ENCODE measurements at places on chromosomes 5 and 9.

DNA sequence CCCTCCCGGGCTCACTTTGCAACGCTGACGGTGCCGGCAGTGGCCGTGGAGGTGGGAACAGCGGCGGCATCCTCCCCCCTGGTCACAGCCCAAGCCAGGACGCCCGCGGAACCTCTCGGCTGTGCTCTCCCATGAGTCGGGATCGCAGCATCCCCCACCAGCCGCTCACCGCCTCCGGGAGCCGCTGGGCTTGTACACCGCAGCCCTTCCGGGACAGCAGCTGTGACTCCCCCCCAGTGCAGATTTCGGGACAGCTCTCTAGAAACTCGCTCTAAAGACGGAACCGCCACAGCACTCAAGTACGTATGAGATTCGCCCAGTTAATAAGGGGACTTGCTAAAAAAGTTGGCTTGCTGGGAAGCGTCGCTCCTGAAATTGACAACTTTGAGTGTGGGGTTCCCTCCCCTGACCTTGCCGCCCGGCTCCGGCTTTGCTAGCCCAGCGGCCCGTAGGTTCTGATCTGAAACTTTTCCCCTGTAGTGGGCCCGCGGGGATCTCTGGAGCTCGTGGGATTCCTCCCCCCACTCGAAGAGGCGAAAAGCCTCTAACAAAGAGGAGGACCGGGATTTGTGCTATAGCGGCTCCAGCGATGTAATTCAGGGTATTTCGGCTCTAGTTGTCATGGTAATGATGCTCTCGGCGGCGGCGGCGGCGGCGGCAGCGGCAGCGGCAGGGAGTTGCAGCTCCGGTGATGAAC, 572 bp downstream of the NR4A3 start:
- DNase-seq = no peak

- DNase-seq = no peak
Measured at GRCh38 chr5:9198394-9198793, 347.5 kb downstream of the SEMA5A start.

GRCh38 chr9:109708451-109708945, 71.5 kb upstream of the PALM2AKAP2 start:
- no peak for DNase-seq

DNA sequence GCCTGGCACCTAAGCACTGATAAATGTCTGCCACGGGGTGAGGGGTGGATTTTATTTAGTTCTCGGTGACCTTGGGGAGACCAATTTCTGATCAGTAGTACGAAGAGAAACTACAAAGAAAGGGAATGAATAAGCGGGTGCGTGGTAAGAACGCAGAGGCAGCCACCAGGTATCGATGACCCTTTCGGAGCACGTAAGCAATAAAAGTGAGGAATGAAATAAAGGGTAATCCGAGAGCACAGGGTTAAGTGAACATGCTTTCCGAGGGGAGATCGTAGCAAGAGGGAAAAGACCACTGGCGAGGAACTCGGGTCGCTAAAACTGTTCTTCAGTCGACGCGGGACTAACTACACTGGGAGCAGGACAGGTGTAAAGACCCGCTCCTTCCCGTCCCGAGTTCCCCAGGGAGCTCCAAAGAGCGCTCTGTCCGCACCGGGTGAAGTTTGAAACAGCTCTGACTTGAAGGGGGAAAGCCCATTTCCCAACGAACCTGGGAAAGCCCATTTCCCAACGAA, 1.1 kb downstream of the ELOVL7 start:
- no peak for DNase-seq

DNA sequence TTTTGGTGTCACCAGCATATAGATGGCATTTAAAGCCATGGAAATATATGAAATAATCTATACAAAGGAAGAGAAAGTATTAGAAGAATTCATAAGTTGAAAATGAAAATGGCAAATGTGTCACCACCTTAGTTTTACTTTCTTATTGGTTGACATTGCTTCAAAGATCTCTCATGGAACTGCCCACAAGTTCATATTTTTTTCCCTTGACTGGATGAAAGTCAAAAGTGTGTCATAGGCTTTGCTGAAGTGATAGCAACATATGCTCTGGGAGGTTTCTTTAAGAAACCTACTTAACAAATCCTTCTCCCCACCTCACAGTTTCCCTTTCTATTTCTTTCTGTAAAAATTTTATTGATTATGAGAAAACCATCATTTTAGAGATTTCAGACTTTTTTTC, 127.2 kb downstream of the VPS13A start:
- no peak for DNase-seq

- no peak for DNase-seq
Measured at GRCh38 chr5:57932761-57933160, 450.1 kb upstream of the ACTBL2 start.

DNA sequence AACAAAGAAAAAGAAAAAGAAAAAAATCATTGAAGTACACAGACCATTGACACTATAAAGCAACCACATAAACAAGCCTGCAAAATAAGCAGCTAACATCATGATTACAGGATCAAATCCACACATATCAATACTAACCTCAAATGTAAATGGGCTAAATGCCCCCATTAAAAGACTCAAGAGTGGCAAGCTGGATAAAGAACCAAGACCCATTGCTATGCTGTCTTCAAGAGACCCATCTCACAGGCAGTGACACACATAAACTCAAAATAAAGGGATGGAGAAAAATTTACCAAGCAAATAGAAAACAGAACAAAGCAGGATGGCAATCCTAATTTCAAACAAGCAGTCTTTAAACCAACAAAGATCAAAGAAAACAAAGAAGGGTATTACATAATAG, 15.7 kb upstream of the FBN2 start:
- DNase-seq = no peak

DNA sequence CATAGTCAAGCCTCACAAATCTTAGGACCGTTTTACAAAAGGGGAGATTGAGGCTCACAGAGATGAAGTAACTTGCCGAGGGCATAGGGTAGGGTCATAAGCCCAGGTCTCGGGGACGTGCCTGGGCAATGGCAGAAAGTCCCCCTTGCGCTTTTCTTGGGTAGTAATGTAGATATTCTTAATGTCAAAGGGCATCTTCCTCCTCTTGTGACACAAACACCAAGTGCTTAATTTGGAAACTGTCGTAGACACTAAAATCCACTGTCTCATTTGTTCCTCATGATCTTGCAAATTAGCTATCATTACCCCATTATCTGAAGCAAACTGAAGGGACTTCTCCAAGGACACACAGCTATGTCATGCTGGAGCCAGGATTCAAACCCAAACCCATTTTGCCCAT, 180.8 kb downstream of the GAS1 start:
- no peak for DNase-seq

- DNase-seq = peak; percentile 70
Measured at GRCh38 chr5:143543358-143544255, 140.1 kb upstream of the NR3C1 start.

GRCh38 chr5:178564811-178565550, 25.2 kb downstream of the COL23A1 start:
- DNase-seq = no peak

- peak; percentile 97 for DNase-seq
Measured at GRCh38 chr5:143506836-143507552, 103.5 kb upstream of the NR3C1 start.

DNA sequence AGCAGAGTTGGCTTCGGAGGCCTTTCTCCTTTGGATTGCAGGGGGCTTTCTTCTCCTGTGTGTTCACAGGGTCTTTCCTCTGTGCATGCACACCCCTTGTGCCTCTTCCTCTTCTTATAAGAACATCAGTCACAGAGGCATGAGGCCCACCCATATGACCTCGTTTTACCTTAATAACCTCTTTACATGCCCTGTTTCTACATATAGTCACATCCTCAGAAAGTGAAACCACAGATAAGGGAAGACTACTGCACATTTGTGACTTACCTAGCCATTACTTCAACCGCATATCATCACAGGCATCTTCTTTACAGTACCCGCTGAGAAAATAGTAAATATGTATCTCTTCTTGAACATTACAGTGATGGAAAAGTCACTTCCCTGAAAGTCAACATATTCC, 204.9 kb upstream of the TARS1 start:
- no peak for DNase-seq

All from NCI-H226 (cell line).